WERI-Rb-1 (cell line): ENCODE measurements at places on chromosomes 3 and 15.

DNA sequence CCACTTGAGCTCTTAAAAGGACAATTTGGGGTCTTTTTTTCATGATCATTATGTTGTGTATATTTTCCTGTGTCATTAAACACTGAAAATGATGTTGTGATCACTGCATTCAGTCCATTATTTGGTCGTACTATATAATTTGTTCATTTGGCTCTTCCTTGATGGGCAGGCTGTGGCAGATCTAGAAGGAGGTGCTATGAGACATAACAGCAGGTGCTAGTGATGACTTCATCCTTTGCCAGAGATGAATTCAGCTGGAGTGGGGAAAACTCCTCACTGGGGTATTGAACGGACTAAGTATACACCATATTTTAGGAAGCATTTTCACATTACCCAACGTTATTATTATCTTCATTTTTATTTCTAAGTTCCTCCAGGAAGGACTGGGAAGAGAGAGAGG lies 12.0 kb downstream of the CMTM7 start:
- no peak for DNase-seq

GRCh38 chr3:58192069-58192468 lies 18.7 kb downstream of the DNASE1L3 start:
- DNase-seq: no peak

- DNase-seq: no peak
Measured at GRCh38 chr15:49343546-49343945, 79.5 kb upstream of the FGF7 start.

GRCh38 chr15:75832114-75832513 lies 11.1 kb upstream of the UBE2Q2 start:
- no peak for DNase-seq

GRCh38 chr3:168272343-168272985 lies 176.7 kb upstream of the GOLIM4 start:
- no peak for DNase-seq

GRCh38 chr15:100515758-100516157 lies 13.0 kb downstream of the CERS3 start:
- DNase-seq: no peak

GRCh38 chr3:10888518-10889090 lies 72.6 kb downstream of the SLC6A11 start:
- DNase-seq: no peak

DNA sequence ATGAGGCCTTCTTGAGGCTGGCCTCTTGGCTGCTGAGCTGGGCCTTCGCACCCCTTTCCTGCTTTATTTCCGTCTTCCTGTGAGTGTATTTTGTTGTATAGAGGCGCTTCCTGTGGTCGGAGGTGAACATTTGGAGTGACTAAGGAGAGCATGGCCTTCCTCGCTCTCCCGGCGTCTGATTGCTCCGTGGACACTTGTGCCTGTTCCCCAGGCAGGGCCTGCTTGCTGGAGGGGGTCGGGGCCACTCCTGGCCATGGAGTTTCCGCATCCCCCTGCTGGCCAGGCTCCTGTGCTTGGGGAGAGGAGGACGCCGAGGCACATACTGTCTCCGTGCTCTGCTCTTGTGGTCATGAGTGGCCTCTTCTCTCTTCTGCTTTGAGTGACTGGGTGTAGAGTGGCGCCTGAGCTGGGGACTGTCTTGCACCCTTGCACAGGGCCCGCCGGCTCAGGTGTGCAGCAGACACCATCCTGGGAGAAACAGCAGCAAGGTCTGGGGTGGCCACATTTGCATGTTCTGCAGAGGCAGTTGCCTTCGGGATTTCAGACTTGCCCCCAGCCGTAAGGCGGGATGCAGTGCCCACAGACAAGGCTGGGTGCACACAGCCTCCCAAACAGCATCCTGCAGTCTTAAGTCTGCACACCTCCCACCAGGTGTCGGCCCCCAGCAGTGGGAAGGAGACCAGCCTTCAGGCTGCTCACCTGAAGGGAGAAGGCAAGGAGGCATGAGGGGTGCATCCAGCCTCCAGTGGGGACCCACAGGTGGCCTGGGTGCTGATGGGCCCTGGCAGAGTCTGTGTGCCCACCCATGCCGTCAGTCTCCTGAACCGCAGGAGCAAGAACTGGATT lies 16.4 kb downstream of the KLF13 start:
- no peak for DNase-seq
